Body of pancreas (tissue), 4 donors: ENCODE measurements at places on chromosomes 13 and 19. TPM values are rescaled to one million over a fixed set of nuclear protein-coding genes. Genes with fewer than 3 reads are reported as not detected.

DNA sequence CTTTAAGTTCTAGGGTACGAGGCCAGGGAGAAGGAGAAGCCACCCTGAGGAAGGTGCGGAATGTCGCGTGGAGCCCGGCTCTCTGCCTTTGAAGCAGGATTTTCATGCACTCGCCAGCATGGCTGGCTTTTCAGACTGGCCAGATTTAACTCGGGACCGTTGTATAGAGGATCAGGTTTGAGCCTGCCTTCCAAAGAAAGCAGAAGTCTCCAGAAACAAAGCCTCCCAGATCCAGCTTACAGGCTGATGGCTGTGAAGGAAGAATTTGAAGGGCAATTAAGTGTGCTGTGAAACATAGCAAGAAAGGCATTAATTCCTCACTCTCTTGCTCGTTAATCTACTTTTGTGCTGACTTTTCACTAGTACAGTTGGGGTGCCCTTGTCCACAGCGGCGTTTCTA is 140.2 kb downstream of the SOX1 start:
- H3K4me3 ChIP-seq, result no peak overlapping the region
- no peak for DNase-seq
- H3K27me3 ChIP-seq, result no peaks in the 10 kb centered on the region
- peaks cover 4% of the 10 kb centered on the region for H3K4me1 ChIP-seq

GRCh38 chr19:36097036-36097435 is 13.9 kb upstream of the OVOL3 start:
- H3K4me3 ChIP-seq, result no peak overlapping the region
- no peak overlapping the region for H3K27ac ChIP-seq
- no peaks in the 10 kb centered on the region for H3K36me3 ChIP-seq
- no peak for DNase-seq
- no peaks in the 10 kb centered on the region for H3K27me3 ChIP-seq
- H3K4me1 ChIP-seq, result no peaks in the 10 kb centered on the region

GRCh38 chr19:7098096-7098495 is 28.6 kb downstream of the ZNF557 start:
- no peak overlapping the region for H3K4me3 ChIP-seq
- H3K27me3 ChIP-seq, result no peaks in the 10 kb centered on the region
- no peak for DNase-seq
- H3K36me3 ChIP-seq, result no peaks in the 10 kb centered on the region
- peaks cover 19% of the 10 kb centered on the region for H3K4me1 ChIP-seq

GRCh38 chr13:89752394-89752793 is 1595.1 kb upstream of the MIR17HG start:
- DNase-seq, result no peak
- H3K27me3 ChIP-seq, result no peaks in the 10 kb centered on the region

DNA sequence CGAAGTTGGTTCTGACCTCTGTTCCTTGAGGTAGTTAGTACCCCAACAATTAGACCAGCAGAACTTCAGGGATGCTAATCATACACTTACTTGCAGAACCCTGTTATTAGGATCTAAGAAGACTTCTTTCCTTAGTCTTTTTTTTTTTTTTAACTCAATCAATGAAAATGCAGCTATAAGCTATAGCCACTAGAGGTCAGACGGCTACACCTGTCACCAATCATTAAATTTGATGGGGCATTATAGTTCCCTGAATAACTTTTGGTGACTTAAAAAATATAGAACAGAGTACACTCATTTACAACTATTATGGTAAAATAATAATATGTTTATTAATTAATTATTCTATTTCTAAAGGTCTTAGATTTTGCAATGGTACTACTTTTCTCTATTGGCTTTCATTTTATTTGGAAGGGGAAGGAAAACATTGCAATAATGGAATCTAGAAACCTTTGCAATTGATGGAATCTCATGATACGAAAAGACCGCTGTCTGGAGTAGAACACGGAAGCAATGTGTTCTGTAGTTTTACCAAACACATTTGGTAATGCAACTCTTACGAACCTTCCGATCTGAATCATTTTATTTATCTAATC is 483.2 kb downstream of the DIAPH3 start:
- peaks cover 6% of the 10 kb centered on the region for H3K4me1 ChIP-seq
- no peak overlapping the region for H3K4me3 ChIP-seq
- H3K36me3 ChIP-seq, result no peaks in the 10 kb centered on the region

- no peaks in the 10 kb centered on the region for H3K36me3 ChIP-seq
- no peak overlapping the region for H3K4me3 ChIP-seq
- no peaks in the 10 kb centered on the region for H3K27me3 ChIP-seq
- H3K27ac ChIP-seq, result no peak overlapping the region
- peaks cover 80% of the 10 kb centered on the region for H3K4me1 ChIP-seq
- no peak for DNase-seq
Measured at GRCh38 chr13:40968416-40969000, 50.6 kb downstream of the ELF1 start.

- H3K27me3 ChIP-seq, result no peaks in the 10 kb centered on the region
- no peak for DNase-seq
- H3K27ac ChIP-seq, result no peak overlapping the region
- no peaks in the 10 kb centered on the region for H3K4me1 ChIP-seq
- H3K4me3 ChIP-seq, result no peak overlapping the region
- H3K36me3 ChIP-seq, result no peaks in the 10 kb centered on the region
Measured at GRCh38 chr13:27302643-27303262, 32.1 kb downstream of the RASL11A start.

DNA sequence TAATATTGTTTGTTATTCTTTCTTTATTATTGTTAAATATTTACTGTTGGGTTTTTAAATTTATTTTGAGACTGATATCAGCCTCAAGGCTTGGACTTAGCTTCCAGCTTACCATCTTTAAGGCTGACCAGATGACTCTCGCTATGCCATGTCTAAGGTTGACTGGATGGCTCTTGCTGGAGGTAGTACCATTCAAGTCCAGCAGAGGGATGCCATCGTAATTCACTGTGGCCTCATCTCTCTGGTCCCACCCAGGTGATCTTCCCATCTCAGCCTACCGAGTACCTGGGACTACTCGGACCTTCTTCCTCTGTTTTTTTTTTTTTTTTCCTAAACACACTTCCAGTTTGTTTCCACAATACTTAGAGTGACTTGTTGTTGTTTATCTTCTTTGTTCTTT is 41.7 kb upstream of the ZNF91 start:
- no peaks in the 10 kb centered on the region for H3K36me3 ChIP-seq
- DNase-seq, result no peak
- H3K27me3 ChIP-seq, result no peaks in the 10 kb centered on the region
- no peak overlapping the region for H3K4me3 ChIP-seq
- no peak overlapping the region for H3K27ac ChIP-seq
- no peaks in the 10 kb centered on the region for H3K4me1 ChIP-seq

- no peaks in the 10 kb centered on the region for H3K36me3 ChIP-seq
- DNase-seq, result no peak
- H3K27ac ChIP-seq, result no peak overlapping the region
Measured at GRCh38 chr13:34294483-34295129, 476.7 kb downstream of the RFC3 start.

GRCh38 chr13:73995736-73996135 is 138.5 kb downstream of the KLF12 start:
- no peaks in the 10 kb centered on the region for H3K27me3 ChIP-seq
- no peak overlapping the region for H3K4me3 ChIP-seq
- H3K36me3 ChIP-seq, result no peaks in the 10 kb centered on the region
- no peaks in the 10 kb centered on the region for H3K4me1 ChIP-seq

DNA sequence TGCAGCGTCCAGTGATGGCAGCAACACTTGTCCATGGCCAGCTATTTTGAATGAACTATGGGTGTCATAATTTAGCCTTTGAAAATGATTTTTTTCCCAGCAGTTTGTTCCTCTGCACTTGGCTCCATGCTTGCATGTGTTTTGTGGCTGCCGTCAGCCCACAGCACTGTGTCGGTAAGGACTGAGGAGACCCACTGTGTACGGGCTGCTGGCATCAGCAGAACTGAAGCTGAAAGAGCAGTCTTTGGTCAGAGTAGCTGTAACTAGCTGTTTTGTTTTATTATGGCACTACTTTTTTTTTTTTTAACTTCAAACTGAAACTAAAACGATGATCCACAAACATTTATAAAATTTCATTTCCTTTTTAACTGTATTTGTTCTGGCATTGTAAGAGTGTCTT is 50.3 kb upstream of the TEX29 start:
- no peak overlapping the region for H3K4me3 ChIP-seq
- H3K27ac ChIP-seq, result no peak overlapping the region
- no peaks in the 10 kb centered on the region for H3K27me3 ChIP-seq

Gene IL11
- total RNA-seq, result not detected
